ENCODE measurements at places on chromosomes 16 and 17.
A peak's percentile ranks its signal among the peaks of the same experiment; 100 is the strongest.

DNA sequence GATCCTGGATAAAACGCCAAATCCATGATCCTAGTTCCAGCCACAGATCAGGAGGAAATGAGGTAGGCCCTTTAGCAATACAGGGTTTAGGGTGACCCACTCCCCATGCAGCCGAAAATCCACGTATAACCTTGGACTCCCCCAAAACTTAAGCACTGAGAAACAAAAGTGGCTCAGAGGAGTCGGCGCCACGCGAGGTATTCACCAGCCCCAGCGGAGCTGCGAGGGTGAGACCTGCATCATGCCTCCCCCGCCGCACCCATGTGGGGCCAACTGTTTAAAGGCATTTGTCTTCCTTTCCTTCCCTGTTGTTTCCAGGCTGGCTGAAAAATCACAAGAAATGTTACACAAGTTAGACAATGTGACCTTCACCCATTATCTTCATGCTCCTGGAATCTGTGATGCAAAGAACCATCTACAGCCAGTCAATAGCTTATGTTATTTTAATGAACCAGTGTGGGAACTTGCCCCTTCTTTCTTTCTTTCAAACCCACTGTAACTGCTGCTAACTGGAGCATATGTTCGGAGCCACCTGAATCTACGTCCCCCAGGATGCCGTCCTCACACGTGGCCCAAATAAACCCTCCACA lies 98.2 kb upstream of the METRNL start:
- DNase-seq: no peak

- no peak for DNase-seq
Observed at GRCh38 chr17:12048843-12049473, 28.3 kb downstream of the MAP2K4 start.

GRCh38 chr16:77048085-77048484 lies 142.9 kb upstream of the MON1B start:
- DNase-seq: no peak

GRCh38 chr17:80584176-80584905 lies 39.7 kb downstream of the RPTOR start:
- DNase-seq: no peak

DNA sequence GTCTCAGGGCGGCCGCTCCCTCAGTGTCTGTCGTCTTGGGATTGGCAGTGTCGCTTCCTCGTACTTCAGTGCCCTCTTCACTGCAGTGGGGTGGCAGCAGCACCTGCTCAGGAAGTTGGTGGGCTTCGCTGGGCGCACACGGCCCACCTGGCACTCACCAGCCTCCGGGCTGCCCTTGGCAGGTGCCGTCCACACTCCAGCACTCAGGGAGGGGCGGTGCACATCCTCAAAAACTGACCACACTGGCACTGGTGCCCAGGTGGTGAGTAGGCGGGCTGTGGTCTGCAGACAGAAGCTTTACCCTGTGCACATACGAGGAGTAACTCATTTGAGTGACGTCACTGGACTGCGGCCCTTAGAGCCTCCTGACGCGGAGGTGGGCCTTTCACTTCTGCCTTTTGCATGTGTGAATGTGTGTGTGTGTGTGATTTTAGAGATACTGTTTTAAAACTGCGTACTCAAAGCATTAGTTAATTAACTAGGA lies 94.6 kb downstream of the BANP start:
- no peak for DNase-seq

GRCh38 chr17:44438636-44439035 lies 49.2 kb upstream of the ITGA2B start:
- DNase-seq: peak; percentile 22

DNA sequence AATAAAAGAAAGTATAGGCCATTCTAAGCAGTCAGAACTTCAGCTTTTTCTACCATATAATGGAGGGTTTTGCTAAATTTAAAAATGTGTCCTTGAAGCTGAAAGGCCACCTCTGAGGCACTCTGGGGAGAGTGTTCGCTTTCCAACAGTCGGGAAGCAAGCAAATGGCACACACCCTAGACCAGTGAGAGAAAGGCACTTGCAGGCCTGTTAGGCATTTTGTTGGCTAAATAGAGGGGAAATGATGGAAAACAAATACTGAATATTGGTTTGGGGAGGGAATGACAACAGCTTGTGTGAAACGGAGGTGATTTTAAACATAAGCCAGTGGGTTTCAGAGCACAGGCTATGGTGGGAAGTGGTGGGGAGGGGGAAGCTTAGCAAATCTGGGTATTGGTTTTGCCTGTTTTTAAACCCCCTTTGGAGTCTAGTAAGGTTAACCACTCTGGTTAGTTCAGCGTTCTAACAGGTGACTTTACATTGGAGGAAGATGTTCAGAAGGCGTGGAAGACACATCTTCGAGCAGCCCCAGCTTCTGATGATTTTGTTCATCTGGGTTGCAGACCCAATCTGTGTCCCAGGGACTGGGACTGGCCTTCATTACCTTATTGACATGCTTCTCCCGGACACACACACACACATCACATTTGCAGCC lies 90.5 kb downstream of the PRKCA start:
- DNase-seq: no peak

DNA sequence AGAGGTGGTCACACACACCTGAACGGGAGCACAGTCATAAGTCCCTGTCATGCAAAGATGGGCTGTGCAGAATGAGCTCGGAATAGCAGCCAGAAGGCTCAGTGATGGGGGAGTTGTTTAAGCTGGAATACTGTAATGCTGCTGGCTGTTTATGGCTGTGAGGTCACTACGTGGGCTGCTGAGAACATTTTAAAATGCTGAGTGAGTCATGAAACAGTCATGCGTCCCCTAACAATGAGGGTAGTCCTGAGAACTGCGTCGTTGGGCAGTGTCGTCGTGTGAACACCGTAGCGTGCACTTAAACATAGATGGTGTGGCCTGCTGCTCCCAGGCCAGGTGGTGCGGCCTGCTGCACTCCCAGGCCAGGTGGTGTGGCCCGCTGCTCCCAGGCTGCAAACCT lies 39.7 kb downstream of the TBCD start:
- DNase-seq: no peak

GRCh38 chr17:72782985-72783701 lies 309.3 kb downstream of the SLC39A11 start:
- DNase-seq: no peak

DNA sequence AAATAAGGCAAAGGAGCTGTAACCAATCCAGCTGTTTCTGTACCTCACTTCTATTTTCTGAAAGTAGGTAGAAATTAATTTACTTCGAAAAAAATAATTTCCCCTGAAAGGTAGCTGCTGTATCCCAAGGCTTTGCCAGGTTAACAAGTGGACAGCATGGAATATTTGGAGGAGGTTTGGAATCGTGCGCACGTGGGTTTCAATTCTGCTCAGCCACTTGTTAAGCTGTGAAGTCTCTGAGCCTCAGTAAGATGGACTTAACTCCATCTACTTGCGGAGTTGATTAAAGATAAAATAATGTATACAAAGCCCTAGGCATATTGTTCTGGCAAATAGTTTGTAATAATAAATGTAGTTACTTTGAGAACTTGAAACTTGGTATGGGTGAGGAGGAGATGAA lies 57.4 kb upstream of the LGALS9 start:
- no peak for DNase-seq

DNA sequence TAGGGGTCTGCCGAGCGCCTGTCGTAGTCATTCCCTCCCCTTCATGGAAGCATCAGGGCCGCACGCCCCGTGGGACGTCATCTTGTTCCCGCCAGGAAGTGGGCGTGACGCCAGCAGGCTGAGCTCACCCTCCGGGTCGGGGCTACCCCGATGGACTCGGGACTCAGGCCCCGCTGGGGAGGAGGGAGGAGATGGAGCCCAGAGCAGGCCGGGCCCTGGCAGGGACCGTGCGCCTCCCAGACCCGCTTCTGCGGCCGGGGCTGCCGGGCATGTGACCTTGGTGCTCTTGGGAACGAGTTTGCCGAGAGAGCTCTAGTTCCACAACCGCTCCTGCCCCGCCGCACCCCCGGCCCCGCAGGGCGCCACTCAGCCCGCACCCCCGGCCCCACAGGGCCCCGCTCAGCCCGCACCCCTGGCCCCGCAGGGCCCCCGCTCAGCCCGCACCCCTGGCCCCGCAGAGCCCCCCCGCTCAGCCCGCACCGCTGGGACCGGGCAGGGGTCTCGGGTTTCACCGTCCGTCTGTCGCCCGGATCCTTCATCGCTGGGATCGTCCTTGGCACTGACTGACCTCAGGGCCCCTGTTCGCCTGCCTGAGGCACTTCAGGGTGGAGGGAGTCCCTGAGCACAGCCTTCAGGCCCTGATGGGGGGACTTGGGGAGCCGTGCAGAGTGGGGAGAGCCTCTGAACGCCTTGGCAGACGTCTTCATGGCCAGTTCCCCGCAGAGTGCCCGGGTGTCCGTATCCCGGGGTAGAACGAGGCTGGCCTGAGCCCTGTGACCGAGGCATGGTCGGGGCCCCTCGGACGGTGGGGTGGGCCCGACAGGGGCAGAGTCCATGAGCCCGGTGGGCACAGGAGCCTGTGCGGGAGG lies 5.8 kb downstream of the CACNA1H start:
- peak; percentile 54 for DNase-seq

DNA sequence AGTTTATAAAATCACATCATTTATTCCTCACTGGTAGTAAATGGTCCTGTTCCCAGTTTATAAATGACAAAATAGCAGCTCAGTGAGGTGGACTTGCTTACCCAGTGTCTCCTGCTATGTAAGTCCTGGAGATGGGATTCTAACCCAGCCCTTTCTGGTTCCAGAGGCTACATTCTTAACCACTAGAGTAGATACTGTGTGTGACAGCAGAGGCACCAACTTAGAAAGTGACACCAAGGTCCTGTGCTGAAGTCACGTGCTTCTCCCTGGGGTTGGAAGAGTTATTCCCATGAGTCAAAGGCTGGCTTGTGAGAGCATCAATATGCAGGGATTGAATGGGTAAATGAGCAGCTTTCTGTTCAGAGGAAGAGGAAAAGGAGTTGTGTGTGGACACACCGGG lies 167.3 kb upstream of the IRX3 start:
- DNase-seq: no peak

GRCh38 chr17:47735536-47736011 lies 2.5 kb downstream of the TBX21 start:
- no peak for DNase-seq

DNA sequence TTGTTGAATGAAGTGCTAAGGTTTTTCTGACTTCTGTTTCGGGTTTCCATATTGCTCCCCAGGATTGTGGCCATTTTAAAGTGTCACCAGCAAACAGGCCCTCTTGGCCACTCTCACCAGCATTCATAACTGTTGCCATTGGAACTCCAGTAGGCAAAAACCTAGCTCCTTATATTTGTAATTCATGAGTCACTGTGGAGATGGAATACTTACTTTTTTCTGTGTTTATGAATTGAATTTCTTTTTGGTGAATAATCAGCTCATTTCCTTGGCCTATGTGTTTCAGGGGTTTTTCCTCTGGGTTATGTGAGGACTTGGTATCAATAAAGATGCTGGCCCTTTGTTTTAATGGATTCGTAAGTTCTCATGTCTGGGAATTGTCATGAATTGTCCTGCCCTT lies 255.1 kb downstream of the SNX29 start:
- no peak for DNase-seq

GRCh38 chr17:50100480-50100883 lies 5.3 kb downstream of the PDK2 start:
- no peak for DNase-seq

DNA sequence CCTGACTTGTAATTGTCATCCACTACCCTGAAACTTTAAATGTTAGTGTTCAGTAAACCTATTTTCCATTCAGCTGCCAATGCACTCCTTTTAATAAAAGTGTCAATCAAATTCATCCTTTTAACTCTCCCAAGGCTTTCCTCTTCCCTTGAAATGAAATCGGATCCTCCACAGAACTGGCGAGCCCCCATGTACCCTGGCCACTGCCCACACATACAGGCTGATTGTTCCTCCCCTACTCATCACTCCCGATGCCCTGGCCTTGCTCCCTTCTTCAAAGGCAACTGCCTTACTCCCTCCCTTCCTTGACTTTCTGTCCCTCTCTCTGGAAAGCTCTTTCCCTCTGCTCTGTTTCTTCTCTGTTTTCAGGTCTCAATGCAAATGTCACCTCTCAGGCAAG lies 7.6 kb downstream of the KRT33A start:
- no peak for DNase-seq

GRCh38 chr17:69452664-69453260 lies 38.3 kb downstream of the MAP2K6 start:
- DNase-seq: no peak

- DNase-seq: no peak
Observed at GRCh38 chr17:69857412-69857835, 217.6 kb upstream of the KCNJ16 start.

- DNase-seq: no peak
Observed at GRCh38 chr16:68244481-68244902, 681 bp upstream of the PLA2G15 start.

DNA sequence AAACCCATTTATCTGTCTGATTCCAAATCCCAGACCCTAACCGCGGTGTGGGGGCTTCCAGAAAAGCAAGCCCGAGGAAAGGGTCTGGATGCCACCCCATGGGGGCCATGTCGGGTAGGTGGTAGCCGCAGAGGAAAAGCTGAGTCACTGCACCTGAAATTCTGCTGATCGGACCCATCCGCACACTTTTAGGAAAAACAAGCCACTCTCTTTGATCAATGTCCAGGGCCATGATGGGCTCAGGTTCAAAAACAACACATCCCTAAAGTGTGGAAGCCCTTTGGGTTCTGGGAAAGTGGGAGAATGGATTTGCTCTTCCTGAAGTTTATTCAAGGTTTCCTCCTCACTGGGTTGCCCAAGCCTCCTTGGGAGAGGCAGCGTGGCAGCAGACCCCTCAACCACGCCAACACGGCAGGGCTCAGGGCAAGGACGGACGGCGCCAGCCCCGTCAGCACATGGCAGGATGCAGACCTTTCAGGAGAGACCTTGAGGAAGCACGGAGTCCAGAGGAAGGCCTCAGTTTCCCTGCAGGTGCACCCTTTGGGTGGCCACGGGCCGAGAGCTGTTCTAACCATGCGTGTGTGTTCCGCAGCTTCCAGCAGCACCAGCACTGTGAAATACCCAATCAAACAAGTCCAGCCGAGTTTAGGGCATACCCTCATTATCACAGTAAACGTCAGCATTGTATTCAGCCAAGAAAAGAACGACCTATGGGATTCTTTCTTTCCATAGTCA lies 367.0 kb downstream of the FOXL1 start:
- DNase-seq: no peak

GRCh38 chr17:15341385-15341849 lies at the start of gene TEKT3:
TSS of gene TEKT3 (minus strand) at chr17:15341597. CDS start at chr17:15331585, 10,012 bp downstream.
- peak; percentile 91 for DNase-seq

GRCh38 chr17:71023249-71024030 lies 854.1 kb downstream of the KCNJ2 start:
- DNase-seq: peak; percentile 50

- DNase-seq: no peak
Observed at GRCh38 chr16:69443927-69444631, 19.7 kb downstream of the CYB5B start.

GRCh38 chr16:998615-999014 lies 17.0 kb downstream of the SOX8 start:
- no peak for DNase-seq

DNA sequence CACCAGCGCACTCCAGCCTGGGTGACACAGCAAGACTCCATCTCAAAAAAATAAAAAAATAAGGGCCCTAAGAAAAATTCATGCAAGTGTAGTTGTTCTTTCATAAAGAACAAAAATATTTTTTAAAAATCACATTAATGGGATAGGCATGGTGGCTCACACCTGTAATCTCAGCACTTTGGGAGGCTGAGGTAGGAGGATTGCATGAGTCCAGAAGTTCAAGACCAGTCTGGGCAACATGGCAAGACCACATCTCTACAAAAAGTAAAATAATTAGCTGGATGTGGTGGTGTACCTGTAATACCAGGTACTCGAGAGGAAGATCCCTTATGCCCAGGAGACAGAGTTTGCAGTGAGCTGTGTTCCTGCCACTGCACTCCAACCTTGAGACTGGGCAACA lies 15.2 kb upstream of the BRIP1 start:
- no peak for DNase-seq
